EH (cell line): ENCODE measurements at places on chromosomes 12 and 14.
A peak's percentile ranks its signal among the peaks of the same experiment; 100 is the strongest.

- no peak for DNase-seq
Observed at GRCh38 chr14:97113339-97113738, 316.2 kb downstream of the VRK1 start.

- DNase-seq: no peak
Observed at GRCh38 chr14:59849411-59850130, 21.0 kb downstream of the RTN1 start.

DNA sequence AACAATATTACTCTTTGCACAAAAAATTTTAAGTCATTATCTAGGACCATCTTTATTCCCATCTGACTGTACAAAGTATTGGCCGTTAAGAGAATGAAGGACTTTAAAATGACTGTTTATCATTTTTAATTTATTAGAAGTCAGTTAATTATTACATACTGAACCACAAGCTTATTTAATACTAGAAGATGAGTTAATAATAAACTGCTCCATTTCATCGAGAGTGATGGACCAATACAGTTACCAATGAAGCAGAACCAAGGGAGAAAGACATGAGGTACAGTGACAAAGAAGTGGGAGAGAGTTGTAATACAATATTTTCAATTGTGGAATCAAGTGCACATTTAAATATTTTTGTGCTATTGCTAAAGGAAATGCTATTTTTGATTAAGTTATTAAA lies 83.3 kb downstream of the PTPRO start:
- DNase-seq: no peak

GRCh38 chr12:111685322-111685810 lies 390 bp downstream of the BRAP start:
- DNase-seq: no peak

- peak; percentile 6 for DNase-seq
Observed at GRCh38 chr12:74415633-74416032, 122.0 kb upstream of the ATXN7L3B start.
